GM04503 (cell line): ENCODE measurements at places on chromosomes 7 and 10.

DNA sequence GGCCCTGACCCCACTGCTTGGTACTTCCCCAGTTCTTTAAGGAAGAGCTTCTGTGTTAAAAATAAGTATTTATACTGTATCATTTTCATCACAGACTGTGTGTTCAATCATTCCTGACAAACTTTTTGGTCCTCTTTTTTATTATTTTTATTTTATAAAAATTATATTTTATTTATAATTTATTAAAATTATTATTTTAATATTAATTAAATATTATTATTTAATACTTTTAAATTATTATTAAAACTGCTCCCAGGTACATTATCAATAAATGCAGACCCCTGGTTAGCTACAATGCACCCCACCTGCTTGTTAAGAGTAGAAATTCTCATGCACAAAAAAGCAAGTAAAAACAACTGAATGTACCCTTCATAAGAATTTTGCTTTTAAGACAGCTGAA lies 172.0 kb downstream of the GLI3 start:
- DNase-seq, result no peak

DNA sequence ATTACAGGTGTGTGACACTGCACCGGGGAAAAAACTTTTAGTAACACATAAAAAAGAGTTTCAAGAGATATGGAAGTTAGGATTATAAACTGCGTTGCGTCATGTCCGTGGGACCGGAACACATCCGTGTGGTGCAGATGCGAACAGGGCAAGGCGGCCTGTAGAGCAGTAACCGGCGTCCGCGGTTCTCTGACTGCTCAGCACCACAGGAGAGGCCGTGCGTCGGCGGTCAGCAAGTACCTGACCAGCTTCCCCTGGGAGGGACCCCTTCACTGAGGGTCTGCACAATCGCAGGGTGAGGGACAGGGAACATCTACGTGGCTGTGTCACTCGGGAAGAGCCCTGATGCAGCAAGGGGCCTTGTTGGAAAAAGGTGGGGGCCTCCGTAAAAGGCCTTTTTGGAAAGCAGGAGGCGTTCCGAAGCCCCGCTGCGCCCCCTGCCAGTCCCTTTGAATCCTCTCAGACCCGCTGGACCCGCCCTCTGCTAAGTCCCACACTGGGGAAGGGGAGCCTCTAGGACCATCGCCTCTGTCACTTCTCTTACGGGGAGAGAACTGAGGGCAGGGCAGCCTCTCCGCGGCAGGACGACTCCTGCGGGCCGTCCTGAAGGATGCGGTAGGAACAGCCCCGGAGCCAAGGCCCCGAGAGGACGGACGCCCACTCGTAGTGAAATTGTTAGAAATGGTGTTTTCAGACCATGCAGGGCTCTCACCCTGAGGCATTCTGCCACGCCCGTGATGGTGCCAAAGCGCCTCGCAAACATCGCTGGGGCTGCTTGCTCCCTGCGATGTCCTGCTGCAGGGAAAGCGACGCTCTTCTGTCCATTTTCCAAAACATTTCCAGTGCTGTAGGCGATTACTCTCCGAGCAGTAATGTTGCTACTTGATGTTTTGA lies 771.6 kb upstream of the COBL start:
- no peak for DNase-seq

DNA sequence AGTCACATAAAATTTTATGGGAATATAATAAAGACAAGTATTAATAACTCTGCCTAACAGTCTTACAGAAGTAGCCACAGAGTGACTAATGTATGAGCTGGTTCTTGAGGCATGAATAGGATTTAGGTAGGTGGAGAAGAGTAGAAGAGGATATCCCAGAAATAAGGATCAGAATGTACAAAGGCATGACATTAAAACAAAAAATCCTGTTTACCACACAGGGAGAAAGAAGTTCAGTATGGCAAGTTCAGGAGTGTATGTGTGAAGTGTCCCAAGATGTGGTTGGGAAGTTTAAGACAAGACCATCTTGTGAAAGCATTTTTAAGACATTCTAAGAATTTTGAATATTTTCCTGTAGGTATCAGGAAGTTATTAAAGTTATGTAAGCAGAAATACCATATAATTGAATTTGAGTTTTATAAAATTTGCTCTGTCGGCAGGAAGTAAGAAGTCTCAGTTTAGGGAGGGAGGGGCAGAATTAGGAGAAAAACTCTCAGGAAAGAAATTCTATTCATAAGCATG lies 64.7 kb upstream of the CAV2 start:
- DNase-seq, result peak; percentile 92

- DNase-seq, result no peak
Measured at GRCh38 chr10:42929236-42929635, 146.6 kb downstream of the BMS1 start.

GRCh38 chr10:49271346-49271745 lies 27.6 kb upstream of the C10orf71 start:
- DNase-seq, result no peak

- no peak for DNase-seq
Measured at GRCh38 chr10:60283397-60283796, 106.3 kb downstream of the ANK3 start.

DNA sequence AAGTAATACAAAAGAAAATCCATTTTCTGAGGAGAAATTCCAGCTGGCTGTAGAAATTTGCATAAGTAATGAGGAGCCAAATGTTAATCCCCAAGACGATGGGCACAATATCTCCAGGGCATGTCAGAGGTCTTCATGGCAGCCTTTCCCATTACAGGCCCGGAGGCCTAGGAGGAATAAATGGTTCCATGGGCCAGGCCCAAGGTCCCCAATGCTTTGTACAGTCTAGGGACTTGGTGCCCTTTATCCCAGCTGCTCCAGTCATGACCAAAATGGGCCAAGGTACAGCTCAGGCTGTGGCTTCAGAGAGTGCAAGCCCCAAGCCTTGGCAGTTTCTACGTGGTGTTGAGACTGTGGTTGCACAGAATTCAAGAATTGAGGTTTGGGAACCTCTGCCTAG lies 182.5 kb downstream of the GPR158 start:
- DNase-seq, result no peak

- no peak for DNase-seq
Measured at GRCh38 chr7:50119815-50120637, 27.0 kb upstream of the ZPBP start.

DNA sequence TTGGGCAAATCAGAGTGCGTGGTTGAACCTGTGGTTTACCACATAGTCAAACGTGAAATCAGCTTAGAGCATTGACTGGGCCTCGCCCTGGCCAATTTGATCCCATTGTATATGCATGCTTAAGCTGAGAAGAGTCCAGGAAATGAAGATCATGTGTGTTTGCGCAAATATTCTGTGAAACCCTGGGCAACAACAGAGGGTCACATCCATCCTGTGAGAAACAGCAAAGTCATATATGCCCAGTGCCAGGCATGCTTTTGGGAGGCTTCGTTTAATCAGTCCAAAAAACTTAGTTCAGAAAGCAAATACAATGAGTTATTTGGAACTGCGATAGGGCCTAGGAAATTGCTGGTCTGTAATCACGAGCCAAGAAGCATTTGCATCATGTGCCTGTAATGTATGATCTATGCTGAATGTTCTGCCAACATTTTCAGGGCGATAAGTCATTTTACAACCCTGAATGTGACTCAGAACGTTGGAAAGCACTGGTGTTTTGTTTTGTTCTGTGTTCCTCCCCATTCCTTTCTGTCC lies 412.1 kb upstream of the CELF2 start:
- DNase-seq, result peak; percentile 55

DNA sequence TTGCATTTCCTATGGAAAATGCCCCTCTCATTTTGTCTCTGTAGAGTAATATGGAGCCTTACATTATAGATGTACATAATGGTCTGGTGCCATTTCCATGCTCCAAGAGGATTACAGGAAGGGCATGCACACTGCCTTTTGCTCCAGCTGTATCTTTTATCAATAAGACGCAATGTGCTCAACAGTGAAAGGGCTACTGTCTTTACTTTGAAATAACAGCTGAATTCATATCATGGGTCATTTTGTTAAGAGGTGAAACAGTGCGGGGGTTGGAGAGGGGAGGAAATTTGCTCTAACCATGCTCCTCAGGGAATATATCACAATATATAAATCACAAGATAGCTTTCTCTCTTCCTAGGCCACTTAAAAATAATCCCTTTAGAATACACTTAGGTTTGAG lies 77.7 kb downstream of the ICA1 start:
- no peak for DNase-seq

DNA sequence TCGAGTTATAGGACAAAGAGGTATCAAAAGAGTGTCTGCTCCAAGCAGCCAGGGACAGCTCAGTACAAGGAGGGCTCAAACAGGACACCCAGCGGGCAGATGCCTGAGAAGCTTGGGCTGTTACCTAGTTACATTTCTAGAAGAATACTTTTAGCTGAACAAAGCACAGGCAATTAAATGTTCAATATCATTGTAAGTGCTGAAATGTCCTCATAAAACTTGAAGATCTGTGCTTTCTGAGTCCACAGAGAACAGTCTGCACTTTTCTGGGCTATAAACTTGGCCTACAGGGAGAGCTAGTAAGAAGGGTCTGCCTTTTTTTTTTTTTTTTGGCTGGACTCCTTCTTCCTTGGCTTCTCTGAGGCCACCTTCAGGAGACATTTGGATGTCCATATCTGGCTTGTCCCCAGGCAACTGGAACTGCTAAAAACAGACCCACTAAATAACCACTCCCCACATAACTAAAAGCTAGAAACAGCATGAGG lies 123.2 kb downstream of the SLC16A9 start:
- DNase-seq, result no peak

DNA sequence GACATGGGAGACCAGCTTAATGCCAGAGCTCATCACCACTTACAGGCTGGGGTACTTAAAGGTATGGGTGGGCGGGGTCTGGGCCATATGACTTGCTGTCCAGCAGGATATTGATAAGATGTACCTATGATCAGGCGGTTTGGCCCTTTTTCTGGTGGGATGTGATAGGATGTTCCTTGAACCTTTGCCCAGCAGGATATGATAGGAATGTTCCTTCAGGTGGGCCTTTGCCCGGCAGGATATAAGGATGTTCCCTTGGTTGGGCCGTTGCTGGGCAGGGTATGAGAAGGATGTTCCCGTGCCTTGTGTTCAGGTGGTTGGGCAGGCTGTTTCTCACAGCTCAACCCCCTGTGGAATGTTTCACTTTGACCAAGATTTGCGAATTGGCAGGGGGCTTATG lies 187.2 kb upstream of the CXCL12 start:
- no peak for DNase-seq

DNA sequence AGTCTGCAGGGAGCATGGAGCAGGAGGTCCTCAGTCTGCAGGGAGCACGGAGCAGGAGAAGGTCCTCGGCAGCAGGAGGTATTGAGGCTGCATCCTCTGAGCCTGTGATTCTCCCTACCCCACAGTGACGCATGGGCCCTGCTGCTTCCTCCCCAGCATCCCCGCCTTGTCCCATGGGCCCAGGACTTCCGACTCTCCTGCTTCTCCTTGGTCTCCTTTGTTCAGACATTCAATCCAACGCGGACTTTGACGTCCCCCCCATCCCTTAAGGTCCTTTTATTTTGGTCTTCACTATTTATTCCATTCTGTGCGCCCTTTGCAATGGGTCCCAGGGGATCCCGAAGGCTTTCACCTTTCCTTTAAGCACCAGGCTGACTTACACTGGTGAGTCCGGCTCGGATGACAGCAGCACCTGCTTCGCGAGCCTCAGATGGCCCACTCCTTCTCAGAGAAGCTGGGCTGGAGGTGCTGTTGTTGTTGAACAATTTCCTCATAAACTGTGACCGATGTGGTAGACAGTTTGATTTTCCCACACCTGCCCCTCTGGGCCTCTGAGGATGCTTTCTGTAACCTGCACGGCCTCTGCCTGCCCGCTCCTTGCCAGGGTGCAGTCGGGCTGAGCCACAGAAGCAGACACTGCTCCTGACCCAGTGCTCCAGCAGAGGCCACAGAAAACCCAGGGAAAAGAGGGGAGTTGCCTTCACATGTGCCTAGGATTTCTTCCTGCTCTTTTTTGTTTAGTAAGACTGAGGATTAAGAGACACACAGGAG lies 407.2 kb upstream of the SHH start:
- DNase-seq, result no peak

- DNase-seq, result no peak
Measured at GRCh38 chr10:17428351-17429097, 25.9 kb downstream of the ST8SIA6 start.
